Epithelial cell of proximal tubule (primary cell): ENCODE measurements at places on chromosomes 13 and 19.

GRCh38 chr13:26253787-26254582 lies at the start of gene CDK8:
TSS of gene CDK8 (plus strand) at chr13:26254129. CDS start at chr13:26254642, 513 bp downstream.
- DNase-seq: peak; percentile 40

GRCh38 chr19:41226053-41226873 lies 7.2 kb downstream of the AXL start:
- DNase-seq: no peak

DNA sequence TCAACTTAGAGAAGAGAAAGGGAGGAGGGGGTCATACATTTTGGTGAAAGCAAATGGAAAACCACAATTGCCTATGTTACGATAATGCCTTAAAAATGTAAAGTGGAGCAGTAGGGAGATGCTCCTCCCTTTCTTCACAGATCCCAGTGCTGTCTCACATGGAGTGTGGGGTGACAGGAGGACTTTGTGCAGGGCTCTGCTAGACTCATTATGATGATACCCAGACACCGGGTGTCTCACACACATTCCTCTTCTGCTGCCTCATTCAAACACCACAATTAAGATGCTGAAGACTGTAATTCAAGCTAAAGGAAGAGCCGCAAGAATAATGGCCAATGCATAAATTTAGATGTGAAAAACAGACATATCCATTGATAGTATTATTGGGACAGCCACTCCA lies 150.6 kb downstream of the LHFPL6 start:
- no peak for DNase-seq

DNA sequence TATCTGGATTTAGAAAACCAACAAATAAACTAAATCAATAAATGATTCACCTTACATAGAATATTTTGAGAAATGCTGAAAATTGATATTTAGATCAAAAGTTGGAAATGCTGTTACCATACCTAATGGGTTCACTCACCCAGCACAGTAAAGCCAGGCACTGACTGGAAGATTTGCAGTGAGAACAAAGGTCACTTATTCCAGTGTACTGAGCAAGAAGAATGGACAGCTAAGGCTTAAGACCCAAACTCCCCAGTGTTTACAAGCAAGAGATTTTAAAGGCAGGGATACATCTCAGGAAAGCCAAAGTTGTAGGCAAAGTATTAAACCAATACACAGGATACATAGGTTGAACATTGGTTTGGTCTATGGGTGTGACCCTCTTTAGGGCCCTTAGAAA lies 523.9 kb upstream of the PCDH9 start:
- no peak for DNase-seq

GRCh38 chr19:1725100-1726064 lies 27.9 kb upstream of the ONECUT3 start:
- no peak for DNase-seq

GRCh38 chr19:41933693-41934426 lies 5.6 kb upstream of the ERFL start:
- no peak for DNase-seq

DNA sequence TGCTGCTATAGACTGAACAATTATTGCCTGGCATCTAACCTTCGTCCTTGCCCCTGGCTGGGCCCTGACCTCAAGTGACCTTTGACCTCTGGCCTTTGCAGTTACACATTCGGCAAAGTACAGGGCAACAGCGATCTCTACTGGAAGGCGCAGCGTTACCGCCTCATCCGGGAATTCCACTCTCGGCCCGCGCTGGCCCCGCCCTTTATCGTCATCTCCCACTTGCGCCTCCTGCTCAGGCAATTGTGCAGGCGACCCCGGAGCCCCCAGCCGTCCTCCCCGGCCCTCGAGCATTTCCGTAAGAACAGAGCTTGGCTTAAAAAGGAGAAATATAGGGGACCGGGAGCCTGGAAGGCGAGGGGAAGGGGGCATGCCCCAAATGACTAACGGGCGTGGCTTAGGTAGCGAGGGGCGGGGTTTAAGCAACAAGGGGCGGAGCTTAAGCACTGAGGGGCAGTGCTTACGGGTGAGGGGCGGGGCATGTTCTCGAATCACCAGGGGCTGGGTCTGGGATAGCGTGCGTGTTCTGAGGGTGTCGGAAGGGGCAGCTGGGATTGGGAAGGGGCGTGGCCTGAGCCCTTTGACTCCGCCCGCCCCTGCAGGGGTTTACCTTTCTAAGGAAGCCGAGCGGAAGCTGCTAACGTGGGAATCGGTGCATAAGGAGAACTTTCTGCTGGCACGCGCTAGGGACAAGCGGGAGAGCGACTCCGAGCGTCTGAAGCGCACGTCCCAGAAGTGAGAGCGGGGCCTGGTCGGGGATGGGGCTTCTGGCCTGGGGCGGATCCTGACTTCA lies 52.7 kb downstream of the TRPM4 start:
- no peak for DNase-seq

- DNase-seq: no peak
These were observed 8.8 kb downstream of the CYP4F8 start for GRCh38 chr19:15623711-15624318.

DNA sequence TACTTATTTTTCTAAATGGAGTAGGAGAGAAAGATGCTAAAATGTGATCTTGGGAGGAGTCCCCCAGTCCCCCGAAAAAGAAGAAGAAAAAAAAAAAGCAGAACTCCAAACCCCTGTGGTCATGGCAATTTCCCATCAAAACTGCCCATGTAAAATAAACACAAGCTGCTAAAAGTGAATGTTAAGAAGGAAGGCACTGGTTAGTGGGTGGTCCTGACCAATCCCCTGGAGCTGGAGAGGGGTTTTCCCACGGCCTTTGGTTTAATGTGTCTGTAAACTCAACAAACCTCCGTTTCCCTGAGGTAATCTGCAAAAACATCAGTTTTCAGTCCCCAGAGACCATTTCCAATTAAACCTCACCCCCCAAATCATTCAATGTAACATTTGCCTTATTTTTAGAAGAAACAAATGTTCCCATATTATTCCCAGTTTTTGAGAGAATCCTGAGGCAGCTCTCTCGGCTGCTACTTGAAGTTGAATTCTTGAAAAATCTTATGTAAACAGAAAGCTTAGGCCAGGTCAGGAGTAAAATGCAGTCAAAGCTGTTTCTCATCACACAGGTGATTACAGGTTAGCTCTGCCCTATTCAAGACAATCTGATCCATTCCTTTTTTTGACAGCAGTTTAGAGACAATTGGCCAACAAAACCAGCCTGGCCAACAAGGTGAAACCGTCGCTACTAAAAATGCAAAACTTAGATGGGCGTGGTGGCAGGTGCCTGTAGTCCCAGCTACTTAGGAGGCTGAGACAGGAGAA lies 17.0 kb downstream of the RAB3D start:
- DNase-seq: no peak

DNA sequence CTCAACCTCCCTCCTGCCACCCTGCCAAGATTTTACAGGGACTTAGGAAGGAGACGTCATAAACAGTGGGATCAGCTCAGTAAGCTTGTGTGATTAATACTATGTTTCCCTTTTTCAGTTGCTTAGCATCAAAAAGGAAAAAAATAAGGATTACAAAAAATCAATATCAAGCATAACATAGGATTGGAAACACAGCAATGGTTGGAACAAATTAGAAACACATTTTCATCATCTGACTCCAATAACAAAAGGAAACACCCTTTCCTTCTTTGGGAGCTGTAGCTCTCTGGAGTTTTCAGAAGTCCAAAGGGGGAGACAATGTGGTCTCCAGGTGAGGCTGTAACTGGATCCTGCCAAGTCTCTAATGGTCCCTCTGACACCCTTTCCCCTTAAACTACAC lies 233.4 kb downstream of the B3GLCT start:
- no peak for DNase-seq

GRCh38 chr13:43339805-43340550 lies 316.6 kb downstream of the DNAJC15 start:
- no peak for DNase-seq

DNA sequence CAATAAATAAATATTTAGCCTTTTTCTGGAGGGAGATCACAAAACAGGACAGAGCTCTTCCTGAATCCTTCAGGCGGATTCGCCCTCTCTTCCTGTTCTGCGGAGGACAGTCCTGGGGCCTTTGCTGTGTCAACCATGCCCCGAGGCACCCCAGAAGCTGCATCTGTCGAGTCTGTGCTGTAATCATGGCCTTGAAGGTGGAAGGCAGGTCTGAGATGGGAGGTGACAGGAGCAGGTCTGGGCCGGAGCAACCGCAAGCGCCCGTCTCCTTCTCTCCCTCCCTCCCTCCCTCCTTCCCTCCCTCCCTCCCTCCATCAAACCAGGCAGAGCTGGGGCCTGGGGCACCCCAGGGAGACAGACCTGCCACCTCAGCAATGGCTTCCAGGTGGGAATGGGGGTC lies 4.6 kb upstream of the FXYD3 start:
- DNase-seq: no peak

- no peak for DNase-seq
These were observed 36.6 kb upstream of the POMP start for GRCh38 chr13:28622286-28622685.

GRCh38 chr13:62875118-62875640 lies 1459.5 kb upstream of the PCDH20 start:
- no peak for DNase-seq

DNA sequence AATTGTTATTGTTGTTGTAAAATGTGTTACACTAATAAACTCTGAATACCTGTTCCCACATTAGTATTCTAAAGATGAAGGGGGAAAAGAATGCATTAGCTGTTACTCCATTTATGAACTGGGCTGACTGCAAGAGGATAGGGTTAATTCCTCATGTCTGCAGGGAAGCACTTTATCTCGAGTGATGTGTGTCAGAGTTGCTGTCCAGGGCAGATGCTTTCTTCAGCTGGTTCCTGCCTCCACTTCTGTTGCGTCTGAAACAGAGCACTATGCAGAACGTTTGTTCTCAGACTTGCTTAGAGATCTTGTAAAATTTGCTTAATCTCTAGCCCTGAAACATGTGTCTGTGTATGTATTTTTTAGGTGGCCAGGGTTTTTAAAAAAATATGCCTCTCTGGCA lies 318.8 kb downstream of the SPRY2 start:
- no peak for DNase-seq

DNA sequence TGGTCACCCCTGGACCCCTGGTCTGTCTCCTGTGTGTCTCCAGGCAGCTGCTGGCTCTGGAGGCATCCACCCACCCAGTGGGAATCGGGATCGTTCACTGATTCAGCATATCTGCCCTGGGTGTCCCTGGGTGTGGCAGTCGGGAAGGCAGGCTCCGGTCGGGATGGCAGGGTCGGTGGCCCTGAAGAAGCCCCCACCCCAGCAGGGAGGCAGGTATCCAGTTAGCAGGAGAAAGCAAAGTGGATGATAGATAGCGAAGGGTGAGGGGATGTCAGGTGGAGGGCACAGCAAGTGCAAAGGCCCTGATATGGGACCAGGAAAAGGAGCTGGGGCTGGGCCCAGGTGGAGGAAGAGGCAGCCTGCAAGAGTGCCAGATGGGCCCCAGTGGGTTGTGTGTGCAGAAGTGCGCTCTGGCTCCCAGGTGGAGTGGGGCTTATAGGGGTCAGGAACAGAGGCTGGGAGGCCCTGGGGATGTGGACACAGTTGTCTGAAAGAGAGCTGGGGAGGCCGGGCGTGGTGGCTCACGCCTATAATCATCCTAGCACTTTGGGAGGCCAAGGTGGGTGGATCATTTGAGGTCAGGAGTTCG lies 2.3 kb downstream of the SSBP4 start:
- DNase-seq: no peak

GRCh38 chr19:40539070-40539469 lies 37.6 kb upstream of the SHKBP1 start:
- no peak for DNase-seq

DNA sequence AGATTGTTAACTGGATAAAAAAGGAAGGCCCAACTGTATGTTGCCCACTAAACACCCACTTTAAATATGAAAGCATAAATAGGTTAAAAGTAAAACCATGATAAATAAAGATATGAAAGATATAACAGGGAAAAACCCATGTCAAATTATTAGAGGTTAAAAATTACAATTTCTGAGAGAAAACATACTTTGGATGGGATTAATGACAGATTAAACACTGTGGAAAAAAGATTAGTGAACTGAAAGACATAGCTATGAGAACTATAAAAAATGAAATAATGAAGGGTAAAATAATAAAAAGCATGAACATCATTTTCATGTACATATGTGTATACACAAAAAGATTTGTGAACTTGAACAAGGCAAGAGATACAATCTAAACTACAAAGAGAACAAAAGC lies 2.2 kb upstream of the ZNF577 start:
- no peak for DNase-seq

GRCh38 chr19:48445256-48445605 lies 552 bp upstream of the GRWD1 start:
- DNase-seq: peak; percentile 83

GRCh38 chr13:112893207-112893569 lies 75.8 kb upstream of the MCF2L start:
- DNase-seq: no peak

DNA sequence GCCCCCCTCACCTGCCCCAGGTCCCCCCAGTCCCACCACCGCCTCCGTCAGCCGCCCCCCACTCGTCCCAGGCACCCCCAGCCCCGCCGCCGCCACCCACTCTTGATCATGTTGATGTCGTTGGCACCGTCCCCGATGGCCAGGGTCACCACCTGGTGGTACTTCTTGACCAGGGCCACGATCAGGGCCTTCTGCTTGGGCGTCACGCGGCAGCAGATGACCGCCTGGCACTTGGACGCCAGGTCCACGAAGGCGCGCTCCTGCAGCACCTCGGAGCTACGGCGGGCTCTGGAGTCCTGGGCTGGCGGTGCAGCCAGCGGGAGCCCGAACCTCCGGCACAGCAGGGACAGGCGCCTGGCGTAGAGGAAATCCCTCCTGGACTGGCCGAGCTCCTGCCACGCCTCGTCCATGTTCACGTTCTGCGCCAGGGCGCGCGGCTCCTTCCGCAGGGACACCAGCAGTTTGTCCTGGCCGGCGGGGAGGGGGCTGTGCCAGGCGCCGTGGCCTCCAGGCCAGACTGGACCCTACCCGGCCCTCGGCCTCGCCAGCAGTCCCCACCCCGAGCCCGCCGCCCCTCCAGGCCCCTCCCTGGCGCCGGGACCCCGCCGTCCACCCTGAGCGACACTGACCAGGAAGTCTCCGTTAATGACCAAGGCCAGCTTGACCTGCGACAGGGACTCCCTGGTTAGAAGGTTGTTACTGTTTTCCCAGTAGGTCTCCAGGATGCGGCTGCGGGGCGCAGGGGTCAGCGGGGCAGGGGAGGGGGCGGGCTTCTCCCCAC lies 22.6 kb downstream of the ATP8B3 start:
- no peak for DNase-seq

DNA sequence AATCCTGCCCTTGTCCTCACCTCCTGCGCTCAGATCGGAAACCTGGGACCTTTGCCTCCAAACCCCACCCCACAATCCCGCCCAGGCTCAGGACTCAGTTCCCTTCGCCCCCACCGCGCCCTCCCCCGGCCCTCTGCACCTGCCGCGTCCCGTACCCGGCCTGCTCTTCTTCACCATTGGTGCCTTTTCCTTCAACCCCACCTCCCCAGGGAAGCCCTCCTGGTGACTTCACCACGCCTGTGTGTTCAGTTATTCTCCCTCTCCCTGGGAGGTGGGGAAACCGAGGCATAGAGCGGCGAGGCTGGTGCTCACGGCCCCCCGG lies 19.3 kb upstream of the TCF3 start:
- no peak for DNase-seq

- no peak for DNase-seq
These were observed 55.7 kb upstream of the ZNF507 start for GRCh38 chr19:32289566-32290210.
